Renal pelvis (tissue), 12 donors: ENCODE measurements at places on chromosomes 5 and 9. TPM values are rescaled to one million over a fixed set of nuclear protein-coding genes. Genes with fewer than 3 reads are reported as not detected.

- DNase-seq = no peak
Measured at GRCh38 chr5:38157024-38157423, 101.3 kb upstream of the EGFLAM start.

IL33 gene
- 9.5 TPM for polyA plus RNA-seq

TICAM2 gene
- polyA plus RNA-seq = 3.7 TPM

GTF3C4 gene
- polyA plus RNA-seq = 25.6 TPM

CCDC171 gene
- polyA plus RNA-seq = 6.6 TPM
